Chondrocyte (in vitro differentiated cells): ENCODE measurements at places on chromosomes 1 and 21. TPM values are rescaled to one million over a fixed set of nuclear protein-coding genes. Genes with fewer than 3 reads are reported as not detected.

The TACSTD2 gene
- total RNA-seq, result 0.22 to 0.33 TPM (median 0.30 TPM) in 3 replicates

GRCh38 chr1:231592809-231593208 is 33.8 kb upstream of the DISC1 start:
- no peak for DNase-seq

- DNase-seq, result no peak
Measured at GRCh38 chr1:93034397-93034796, 44.7 kb upstream of the MTF2 start.

The AADACL4 gene
- total RNA-seq, result not detected in 3 replicates

- no peak for DNase-seq
Measured at GRCh38 chr1:155471026-155471425, 91.6 kb downstream of the ASH1L start.

DNA sequence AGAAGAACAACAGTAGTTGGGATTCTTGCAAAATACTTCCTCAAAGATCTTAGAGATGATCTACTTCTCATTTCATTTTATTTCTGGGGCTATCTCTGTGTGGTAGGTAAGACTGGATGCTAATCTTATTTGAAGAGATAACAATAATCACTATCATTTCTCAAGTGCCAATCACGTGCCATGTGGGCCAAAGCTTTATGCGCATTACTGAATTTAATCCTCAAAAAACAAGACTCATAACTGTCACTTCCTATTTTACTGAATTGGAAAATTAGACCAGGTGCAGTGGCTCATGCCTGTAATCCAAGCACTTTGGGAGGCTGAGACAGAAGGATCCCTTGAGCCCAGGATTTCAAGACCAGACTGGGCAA is 121.7 kb downstream of the KCNN3 start:
- no peak for DNase-seq

DNA sequence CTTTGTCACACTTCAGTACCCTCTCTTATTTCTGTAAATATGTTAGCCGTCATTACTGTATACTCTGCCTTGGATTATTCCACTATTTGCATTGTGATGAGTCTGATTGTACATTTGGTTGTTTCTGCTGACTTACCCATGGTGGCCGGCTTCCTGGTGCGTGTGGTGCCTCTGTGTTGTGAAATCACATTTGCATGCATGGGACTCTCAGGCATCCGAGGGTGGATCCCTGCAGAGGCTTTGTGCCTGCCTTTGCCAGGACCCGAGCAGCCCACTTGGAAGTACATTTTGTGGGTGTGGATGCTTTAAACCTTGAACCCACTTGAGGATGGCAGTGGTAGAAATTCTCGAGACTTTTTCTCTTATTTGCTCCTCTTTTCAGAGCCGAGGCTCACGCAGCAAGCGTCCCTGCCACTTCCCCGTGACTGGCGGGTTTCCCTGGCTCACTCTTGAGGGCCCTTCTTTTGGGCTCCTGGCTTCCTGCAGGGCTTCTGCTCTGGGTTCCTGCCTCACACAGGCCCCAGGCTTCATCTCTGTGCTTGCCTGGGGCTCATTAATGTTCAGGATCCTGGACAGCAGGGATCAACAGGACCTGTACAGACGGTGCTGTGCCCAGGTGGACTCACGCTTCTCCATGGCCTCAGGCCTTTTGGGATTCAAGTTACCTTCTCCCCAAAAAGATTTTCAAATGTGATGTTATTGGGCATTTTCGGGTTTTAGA is 36.6 kb downstream of the POFUT2 start:
- no peak for DNase-seq

DNA sequence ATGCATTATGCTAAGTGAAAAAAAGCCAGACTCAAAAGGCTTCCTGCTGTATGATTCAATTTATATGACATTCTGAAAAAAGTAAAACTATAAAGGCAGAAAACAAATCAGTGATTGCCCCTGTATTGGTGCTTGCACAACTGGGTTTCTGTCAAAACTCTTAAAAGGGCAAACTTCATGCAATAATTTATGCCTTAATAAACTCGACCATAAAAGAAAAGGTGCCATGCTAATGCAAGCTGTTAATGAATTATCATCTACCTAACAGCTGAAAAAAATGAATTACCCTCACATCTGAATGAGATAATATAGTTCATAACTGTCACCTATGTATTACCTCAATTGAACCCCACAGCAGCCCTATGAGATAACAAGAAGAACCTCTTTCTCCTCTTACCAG is 120.8 kb upstream of the ATP1A1 start:
- DNase-seq, result no peak

The TRIM17 gene
- 0.28 to 0.35 TPM in 2 of 3 replicates, not detected in the other for total RNA-seq
